ENCODE measurements at places on chromosomes 2 and 18.

- peak; percentile 14 for DNase-seq
These were observed 106.8 kb upstream of the SPATS2L start for GRCh38 chr2:200199576-200200263.

DNA sequence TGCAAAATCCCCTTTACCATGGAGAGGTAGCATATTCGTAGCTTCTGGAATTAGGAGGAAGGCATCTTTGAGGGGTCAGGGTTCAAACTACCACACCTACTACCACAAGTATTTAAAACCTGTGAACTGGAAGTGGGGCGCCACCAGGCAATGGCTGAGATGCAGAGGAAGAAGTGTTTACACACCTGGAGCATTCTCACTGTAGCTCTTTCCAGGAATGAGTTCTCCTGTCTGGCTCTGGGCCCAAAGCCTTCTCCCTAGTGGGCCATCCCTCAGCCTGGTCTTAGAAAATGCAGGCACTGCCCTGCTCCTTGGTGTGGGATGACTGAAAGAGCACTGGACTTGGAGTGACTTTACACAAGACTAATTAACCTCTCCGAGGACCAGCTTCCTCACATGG, 30.7 kb upstream of the FOXI3 start:
- DNase-seq = no peak

DNA sequence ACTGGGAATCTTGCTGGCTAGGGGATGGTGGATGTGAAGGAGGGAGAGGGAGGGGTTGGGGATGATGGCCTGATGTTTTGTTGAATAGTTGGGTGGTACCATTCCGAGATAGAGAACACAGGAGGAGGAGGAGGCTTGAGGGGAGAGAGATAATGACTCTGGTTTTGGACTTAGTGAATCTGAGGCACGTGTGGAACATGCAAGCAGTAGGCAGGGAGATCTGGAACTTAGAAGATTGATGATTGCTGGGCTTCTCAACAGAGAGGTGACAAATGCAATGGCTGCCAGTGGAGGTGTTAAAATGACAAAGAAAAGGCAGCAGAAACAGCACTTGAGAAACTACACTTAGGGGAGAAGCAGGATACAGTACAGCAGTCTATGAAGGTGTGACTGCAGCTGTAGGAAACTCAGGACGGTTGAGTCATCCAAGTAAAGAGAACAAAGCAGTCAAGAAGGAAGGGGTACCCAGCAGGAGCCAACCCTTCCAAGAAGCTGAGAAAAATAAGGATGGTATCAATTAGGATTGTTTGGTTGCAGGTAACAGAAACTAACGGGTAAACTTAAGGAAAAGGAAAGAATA, 221.4 kb upstream of the FBXO11 start:
- DNase-seq = no peak

- DNase-seq = peak; percentile 7
These were observed 1888.3 kb upstream of the CELF4 start for GRCh38 chr18:39453882-39454281.

DNA sequence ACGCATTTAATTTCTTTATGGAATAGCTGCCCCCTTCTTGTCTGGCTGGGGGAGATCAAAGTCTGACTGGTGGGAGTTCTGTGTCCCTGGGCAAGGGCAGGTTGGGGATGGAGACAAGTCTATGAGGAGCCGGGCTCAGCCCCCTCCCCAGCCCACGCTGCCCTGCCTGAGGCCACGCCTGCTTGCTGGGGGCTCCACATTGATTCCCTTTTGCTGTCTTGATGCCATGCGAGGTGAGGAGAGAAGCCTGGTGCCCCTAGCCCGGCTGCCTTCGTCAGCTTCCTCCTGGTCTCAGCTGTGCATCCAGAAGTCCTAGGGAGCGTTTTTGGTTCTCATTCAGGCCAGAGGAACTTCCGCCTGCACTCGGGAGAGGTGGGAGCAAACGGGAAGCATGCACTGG, 247.9 kb downstream of the NDUFA10 start:
- DNase-seq = no peak

GRCh38 chr18:37429791-37430190, 135.8 kb downstream of the CELF4 start:
- no peak for DNase-seq

GRCh38 chr2:142693171-142693950, 184.1 kb upstream of the KYNU start:
- DNase-seq = no peak

- DNase-seq = no peak
These were observed 724.5 kb upstream of the FANCL start for GRCh38 chr2:58965602-58966001.

DNA sequence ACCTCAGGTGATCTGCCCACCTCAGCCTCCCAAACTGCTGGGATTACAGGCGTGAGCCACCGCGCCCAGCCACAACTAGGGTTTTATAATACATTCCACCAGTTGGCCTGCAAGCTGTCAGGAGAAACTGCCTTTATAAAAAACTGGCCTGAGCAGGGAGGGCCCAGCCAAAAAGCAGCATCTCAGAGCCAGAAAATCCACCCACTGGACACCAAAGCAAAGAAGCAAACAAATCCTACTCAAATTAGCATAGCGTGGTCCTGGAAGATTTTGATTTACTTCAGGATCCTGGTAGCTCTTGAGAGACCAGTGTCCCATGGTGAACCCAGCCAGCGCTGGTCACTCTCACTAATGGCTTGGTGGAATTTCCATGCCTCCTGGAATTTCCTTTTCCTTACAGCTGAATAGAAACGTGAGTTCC, 60.0 kb upstream of the PXDN start:
- DNase-seq = no peak

- no peak for DNase-seq
These were observed 505.4 kb downstream of the EIPR1 start for GRCh38 chr2:2872309-2872617.

GRCh38 chr2:85899284-85899683, 10.5 kb upstream of the ST3GAL5 start:
- no peak for DNase-seq

- DNase-seq = no peak
These were observed 15.2 kb downstream of the PRELID3A start for GRCh38 chr18:12422936-12423335.

GRCh38 chr18:74745633-74746403, 148.1 kb downstream of the ZNF407 start:
- DNase-seq = peak; percentile 62

- DNase-seq = no peak
These were observed 15.4 kb upstream of the DTNA start for GRCh38 chr18:34694591-34695165.

GRCh38 chr2:180364719-180365118, 357.6 kb upstream of the CWC22 start:
- DNase-seq = no peak

GRCh38 chr2:127455566-127456493, 37.6 kb downstream of the PROC start:
- peak; percentile 19 for DNase-seq

GRCh38 chr2:227363756-227364155, 15.3 kb downstream of the TM4SF20 start:
- DNase-seq = no peak

GRCh38 chr2:185128346-185128745, 530.0 kb downstream of the ZNF804A start:
- no peak for DNase-seq

DNA sequence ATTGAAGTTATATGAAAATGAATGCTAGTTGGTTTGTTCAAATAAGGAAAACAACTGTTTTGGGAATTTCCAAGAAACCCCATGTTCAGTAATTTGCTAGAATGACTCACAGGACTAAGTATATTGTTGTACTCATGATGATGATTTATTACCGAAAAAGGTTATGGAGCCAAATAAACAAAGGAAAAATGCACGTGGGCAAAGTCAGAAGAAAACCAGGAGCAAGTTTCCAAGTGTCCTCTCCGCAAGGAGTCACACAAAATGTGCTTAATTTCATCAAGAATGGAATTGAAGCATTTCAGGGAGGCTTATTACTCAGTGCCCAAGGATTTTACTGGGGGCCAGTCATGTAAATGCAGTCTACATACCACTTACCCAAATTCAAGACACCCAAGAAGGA, 1652.4 kb upstream of the TMEFF2 start:
- DNase-seq = peak; percentile 71

GRCh38 chr2:180203972-180204371, 196.9 kb upstream of the CWC22 start:
- DNase-seq = peak; percentile 18

DNA sequence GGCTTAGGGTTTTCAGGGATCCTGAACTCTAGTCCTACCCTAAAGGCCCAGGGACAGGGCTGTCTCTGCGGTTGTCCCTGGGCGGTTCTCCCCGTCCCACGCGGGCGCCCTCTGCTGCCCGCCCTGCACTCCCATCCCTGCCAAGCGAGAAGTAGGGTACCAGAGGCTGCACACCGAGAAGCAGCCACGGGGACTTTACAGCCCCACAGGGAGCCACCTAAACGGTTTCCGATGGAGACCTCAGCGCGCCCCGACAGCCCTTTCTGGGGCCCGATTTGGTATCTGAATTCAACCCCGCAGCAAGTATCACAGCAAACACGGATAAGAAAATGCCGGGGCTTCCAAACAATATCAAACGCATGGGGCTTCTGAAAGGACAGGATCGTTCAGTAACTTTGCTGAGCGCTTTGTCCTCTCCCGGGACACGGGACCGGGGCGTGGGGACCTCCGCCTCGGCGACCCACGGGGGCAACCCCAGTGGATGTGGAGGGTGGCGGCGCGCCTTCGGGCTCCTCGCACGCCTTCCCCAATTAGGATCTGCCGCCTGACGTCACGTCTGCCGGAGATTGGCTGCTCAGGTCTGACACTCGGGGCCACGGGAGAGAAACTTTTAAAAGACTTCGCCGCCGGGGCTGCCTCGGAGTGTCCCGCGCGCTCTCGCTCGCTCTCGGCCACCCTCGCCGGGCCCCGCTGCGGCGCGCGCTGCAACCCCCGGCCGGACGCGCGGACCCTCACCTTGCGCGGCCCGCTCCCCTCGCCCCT, at the start of gene LTBP1:
TSS of gene LTBP1 (plus strand) at position 640 of the 762 bp plus-strand sequence. CDS start 372 bp downstream, outside the sequence.
- DNase-seq = peak; percentile 78

DNA sequence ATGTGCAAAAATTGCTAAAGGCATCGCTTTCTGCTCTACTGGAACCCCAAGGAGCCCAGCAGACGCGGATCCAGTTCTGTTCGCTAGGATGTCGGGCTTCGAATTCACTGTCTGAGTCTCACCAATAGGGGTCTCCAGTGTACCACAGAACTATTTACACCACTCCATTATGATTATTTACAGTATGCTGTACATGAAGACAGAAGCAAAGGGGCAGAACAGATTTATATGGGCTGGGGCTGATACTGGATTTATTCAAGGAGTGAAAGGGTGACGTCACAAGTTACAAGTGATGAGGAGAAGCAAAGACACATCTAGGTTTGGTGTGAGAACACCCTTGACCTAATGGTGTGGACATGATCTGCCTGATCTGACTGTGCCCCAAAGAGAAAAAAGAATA, 185.3 kb upstream of the ATP5MC3 start:
- DNase-seq = peak; percentile 54

- peak; percentile 85 for DNase-seq
These were observed 35.0 kb downstream of the TSN start for GRCh38 chr2:121790276-121790956.

All from fibroblast of skin of scalp (primary cell).